ENCODE measurements at places on chromosomes 3 and 15.

GRCh38 chr3:84993956-84994355, 35.2 kb downstream of the CADM2 start:
- no peak for DNase-seq

DNA sequence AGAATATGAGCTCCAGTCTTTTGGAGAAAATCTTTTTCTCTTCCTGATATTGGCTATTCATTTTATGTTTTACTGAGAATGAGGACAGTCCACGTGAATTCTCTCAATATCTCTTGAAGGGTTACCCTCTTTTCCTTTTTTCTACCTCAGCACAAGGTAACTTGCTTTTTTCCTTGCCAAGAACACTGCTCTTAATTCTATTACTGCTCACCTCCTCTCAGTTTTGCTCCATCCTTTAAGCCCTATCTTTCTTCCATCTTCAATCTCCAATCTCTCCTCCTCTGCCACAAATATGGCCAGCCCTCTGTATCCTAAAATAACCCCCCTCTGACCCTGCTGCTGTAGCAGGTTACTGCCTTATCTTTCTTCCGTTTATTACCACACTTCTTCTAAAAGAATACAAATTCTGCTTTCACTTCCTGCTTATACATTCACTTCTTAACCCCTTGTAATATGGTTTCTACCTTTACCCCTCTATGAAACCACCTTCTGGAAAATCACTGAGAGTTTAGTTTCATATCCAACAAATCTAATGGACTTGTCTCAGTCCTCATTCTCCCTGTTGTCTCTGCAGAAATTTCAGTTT, 89.0 kb downstream of the NFKBIZ start:
- DNase-seq, result no peak

GRCh38 chr3:40287248-40287647, 22.3 kb upstream of the EIF1B start:
- no peak for DNase-seq

GRCh38 chr15:66865622-66866611, 163.9 kb downstream of the SMAD6 start:
- DNase-seq, result no peak

DNA sequence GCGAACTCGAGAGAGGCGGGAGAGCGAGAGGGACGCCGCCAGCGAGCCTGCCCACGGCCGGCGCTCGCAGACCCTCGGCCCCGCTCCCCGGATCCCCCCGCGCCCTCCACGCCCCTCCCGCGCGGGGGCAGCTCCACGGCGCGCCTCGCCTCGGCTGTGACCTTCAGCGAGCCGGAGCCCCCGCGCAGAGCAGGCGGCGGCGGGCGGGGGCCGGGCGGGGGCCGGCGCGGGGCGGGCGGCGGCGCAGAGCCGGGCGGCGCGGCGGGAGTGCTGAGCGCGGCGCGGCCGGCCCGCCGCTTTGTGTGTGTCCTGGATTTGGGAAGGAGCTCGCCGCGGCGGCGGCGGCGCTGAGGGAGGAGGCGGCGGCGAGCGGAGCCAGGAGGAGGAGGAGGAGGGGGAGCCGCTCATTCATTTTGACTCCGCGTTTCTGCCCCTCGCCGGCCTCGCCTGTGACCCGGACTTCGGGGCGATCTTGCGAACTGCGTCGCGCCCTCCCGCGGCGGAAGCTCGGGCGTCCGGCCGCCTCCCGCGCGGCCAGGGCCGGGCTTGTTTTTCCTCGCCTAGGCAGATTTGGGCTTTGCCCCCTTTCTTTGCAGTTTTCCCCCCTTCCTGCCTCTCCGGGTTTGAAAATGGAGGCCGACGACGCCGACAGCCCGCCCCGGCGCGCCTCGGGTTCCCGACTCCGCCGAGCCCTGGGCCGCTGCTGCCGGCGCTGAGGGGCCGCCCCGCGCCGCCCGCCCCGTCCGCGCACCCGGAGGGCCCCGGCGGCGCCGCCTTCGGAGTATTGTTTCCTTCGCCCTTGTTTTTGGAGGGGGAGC, 524 bp downstream of the IGF1R start:
- DNase-seq, result peak; percentile 24

DNA sequence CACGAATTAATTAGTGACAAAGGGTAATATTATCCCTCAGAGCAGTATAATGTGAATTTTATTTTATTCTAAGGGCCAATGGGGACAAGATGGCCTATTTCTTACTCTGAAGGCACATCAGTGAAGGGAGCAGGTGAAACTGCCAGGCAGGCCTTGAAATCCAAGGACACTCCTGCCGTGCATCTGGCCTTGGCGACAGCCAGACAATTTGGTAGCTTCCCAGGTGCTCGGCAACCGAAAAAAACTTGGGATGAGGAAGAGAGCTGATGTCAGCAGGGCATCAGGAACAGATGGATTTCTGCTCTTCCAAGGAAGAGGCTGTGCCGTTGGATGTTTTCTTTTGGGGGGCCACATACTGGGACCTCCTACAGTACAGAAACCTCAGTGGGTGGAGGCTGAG, 83.2 kb upstream of the ADAMTSL3 start:
- DNase-seq, result no peak

DNA sequence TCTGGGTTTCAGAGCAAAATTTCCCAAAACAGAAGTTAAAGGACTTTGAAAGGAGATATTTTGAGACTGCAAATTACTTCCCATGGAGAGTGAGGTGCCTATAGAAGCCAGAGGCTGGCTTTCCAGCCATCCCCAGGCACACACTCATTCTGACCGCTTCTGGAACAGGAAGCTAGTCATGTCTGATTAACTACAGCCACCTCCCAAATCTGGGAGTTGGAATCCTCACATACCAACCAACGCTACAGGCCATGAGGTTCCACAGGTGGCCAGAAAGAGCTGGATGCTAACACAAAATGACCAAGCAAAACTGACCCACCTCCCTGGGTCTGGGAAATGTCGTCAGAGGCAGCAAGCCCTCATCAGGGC, 87.2 kb downstream of the SNRK start:
- no peak for DNase-seq

- DNase-seq, result no peak
Observed at GRCh38 chr15:70112074-70112395, 14.3 kb upstream of the TLE3 start.

DNA sequence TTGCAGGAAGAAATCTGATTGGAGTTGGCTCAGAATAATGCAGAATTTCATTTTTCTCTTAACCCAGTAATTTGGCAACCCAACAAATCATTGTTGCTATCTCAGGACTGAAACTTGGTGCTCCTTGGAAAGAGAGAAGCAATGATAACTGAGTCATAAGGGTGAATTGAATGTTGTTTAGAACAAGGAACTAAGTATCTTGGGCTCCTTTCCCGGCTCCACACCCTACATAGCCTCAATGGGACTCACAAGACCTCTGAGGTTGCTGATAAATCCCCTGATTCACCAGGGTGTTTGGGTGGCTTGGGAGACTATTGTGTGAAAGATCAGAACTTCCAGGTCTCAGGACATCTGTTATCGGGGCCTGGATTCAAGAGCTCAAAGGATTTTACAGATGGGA, 7.8 kb upstream of the RAB8B start:
- DNase-seq, result no peak

DNA sequence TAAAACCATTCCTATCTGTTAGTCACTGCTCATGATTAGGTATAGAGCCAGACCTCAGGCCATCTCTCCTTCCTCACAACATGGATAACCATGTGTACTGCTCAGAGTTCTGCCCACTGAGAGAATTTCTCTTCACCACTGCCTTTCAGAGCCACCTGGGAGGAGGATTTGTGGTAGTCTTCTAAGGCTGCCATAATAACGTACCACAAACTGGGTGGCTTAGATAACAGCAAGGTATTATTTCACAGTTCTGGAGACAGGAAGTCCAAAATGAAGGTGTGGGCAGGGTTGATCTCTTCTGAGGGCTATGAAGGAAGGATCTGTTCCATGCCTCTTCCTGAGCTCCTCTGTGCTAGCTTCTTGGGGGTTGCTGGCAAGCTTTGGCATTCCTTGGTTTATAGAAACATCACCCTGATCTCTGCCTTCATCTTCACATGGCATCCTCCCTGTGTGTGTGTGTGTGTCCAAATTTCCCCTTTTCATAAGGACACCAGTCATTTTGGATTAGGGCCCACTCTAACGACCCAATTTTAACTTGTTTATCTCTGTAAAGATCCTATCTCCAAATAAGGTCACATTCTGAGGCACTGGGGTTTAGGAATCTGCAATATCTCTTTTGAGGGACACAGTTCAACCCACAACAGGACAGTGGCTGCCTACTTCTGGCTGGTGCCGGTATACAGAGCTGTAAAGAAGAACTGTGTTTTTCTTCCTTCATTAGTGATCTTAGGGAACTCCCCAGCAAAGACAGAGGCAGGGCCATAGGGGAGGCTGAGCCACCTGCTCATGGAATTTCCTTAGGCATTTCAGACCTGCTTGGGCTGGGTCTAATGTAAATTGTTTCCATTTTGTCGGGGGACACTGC, 42.1 kb upstream of the NOX5 start:
- DNase-seq, result no peak

- no peak for DNase-seq
Observed at GRCh38 chr15:74786551-74787165, 4.8 kb downstream of the CSK start.

- no peak for DNase-seq
Observed at GRCh38 chr15:101286471-101287114, 8.5 kb downstream of the SNRPA1 start.

GRCh38 chr15:30885814-30886213, 17.9 kb upstream of the FAN1 start:
- no peak for DNase-seq

- no peak for DNase-seq
Observed at GRCh38 chr15:100650685-100651084, 48.3 kb downstream of the ASB7 start.

GRCh38 chr3:128242818-128243601, 89.7 kb downstream of the EEFSEC start:
- DNase-seq, result no peak

- DNase-seq, result no peak
Observed at GRCh38 chr15:52529341-52529924, 753 bp upstream of the MYO5A start.

DNA sequence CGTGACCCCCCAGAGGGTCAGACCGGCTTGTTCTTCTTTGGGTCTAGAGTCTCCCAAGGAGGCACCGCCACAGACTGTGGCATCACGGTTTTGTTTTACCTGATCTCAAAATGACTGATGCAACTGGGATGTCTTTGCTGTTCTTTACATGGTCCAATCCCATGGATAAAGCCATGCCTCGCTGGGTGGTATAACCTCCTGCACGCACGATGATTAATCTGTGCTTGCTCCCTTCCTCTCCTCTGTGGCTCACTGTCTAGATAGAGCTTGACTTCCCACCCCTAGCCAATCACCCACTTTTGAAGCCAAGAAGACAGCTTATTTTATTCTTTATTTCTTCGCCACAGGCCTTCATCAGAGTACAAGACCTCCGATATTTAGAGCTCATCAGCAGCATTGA, 36.6 kb upstream of the RHO start:
- DNase-seq, result no peak

DNA sequence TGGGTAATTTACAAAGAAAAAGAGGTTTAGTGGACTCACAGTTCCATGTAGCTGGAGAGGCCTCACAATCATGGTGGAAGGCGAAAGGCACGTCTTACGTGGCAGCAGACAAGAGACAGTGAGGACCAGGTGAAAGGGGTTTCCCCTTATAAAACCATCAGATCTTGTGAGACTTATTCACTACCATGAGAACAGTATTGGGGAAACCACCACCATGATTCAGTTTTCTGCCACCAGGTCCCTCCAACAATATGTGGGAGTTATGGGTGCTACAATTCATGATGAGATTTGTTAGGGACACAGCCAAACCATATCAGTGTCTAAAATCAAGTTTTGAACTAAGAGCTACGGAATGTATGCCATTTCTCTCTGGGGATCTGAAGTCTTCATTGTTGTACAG, 354.8 kb upstream of the C2CD4B start:
- DNase-seq, result no peak

DNA sequence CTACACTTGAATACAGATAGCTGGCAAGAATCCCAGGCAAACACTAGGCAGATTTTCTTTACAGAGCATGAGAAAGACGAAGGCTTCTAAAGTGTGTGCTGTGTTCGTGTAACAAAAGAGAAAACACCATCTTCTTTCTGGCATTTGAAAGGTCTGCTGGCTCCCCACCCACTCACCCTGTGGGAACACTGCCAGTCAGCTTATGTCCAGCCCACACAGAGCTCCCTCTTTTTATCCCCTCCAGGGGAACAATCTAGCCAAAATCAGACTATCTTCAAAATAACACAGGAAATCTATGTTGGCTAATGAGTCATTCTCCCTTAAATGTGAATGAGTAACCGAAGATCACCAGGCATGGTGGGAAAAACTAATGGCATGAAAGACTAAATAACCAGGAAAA, 45.6 kb upstream of the PAQR5 start:
- DNase-seq, result no peak

DNA sequence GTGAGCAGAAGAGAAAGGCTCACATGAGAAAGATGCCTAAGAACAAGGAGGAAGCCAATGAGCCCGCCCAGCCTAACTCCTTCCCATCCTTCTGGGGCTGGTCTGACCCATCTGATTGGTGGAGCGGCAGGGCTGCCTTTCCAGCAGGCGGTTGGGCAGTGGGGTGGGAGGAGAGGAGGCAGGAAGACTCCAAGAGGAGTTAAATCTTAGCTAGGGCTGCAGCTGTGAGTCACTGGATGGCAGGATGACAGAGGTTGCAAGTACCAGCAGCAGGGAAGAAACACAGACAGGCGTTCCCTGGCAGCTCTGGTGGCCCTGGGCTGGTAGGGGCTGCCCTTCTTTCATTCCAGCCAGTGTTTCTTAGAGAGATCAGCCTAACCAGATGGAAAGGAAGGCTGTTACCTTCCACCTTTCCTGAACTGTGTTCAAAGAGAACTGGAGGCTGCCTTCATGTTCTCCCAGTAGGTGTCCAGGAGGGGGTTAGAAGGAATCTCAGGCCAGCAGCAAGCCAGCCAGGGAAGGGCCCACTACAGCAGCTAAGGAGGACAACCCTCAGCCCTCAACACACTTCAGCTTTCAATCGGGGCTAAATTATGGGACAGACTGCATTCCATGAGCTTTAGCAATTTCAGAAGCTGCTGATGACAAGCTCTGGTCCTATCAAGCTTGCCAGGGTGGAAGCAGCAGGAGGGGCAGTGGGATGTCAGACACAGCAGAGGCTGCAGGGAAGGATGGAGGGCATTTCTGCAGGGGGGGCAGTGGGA, 50.3 kb downstream of the CHSY1 start:
- DNase-seq, result no peak

GRCh38 chr15:74322558-74323180, 44.8 kb downstream of the CYP11A1 start:
- peak; percentile 29 for DNase-seq

DNA sequence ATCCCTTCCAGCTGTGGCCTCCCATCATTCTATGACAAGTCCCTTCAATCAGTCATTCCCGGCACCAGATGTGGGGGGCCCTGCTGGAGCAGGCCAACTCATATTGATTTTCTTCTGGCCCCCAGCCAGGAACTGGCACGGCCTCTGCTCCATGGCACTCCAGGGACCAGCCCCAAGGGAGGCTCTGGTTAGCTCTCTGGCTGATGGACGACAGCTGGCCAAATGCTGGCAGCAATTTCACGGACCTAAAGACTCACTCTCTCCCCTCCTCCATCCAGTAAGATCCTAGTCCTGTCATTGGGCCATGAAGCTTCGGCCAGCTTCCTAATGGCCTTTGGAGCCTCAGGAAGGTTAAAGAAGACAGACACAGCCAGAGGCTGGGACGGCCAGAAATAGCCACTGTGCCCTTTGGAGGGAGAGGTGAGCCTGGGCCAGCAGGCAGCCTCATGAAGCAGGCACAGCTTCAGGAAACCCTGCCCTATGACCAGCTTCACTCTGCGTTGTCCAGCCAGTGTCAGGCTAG, 131.0 kb downstream of the MEX3B start:
- no peak for DNase-seq

Data from activated CD4-positive, alpha-beta T cell treated with anti-CD3 and anti-CD28 coated beads for 24 hours (primary cell).